ENCODE measurements at places on chromosomes 16 and 17.

DNA sequence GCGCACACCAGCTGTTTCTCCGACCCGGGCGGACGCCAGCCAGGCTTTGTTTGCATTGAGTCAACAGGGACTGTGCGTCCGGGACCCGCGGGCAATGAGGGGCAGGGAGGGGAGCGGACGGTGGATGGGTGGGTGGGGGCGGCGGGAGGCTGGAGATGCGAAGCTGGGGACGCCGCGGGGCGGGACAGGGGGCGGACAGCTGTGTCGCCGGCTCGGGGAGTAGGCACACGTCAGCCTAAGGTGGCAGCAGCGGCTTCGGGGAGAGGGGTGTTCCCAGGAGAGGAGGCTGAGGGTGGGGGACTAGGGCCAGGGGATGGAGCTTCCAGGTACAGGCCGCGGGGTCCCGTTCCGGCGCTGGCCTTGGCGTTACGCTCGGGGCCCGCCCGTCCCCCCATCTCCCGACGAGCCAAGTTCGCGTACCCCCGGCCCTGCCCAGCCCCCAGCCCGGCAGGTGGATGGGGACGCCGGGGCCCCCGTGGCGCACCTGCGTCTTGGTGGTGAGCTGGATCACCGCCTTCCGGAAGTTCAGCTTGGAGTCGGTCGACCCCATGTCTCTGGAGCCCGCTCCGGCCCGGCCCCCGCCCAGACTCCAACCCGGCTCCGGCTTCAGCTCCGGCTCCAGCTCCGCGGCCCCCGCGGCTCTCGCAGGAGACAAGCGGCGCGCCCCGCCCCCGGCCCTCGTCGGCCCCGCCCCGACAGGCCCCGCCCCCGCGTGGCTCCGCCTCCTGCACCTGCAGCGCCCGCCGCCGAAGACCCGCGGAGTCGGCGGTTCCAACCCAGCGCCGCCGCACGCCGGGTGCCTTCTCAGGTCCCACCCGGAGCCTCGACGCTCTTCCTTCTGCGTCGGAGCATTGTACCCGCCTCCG lies at the start of gene HID1:
Gene HID1 (minus strand): TSS at position 653 of the 866 bp plus-strand sequence. CDS start 103 bp downstream, at position 550.
- DNase-seq = no peak

GRCh38 chr17:76046064-76046463 lies 19.0 kb upstream of the EVPL start:
- no peak for DNase-seq

- DNase-seq = no peak
These were observed 26.4 kb downstream of the PSME3IP1 start for GRCh38 chr16:57159447-57159846.

DNA sequence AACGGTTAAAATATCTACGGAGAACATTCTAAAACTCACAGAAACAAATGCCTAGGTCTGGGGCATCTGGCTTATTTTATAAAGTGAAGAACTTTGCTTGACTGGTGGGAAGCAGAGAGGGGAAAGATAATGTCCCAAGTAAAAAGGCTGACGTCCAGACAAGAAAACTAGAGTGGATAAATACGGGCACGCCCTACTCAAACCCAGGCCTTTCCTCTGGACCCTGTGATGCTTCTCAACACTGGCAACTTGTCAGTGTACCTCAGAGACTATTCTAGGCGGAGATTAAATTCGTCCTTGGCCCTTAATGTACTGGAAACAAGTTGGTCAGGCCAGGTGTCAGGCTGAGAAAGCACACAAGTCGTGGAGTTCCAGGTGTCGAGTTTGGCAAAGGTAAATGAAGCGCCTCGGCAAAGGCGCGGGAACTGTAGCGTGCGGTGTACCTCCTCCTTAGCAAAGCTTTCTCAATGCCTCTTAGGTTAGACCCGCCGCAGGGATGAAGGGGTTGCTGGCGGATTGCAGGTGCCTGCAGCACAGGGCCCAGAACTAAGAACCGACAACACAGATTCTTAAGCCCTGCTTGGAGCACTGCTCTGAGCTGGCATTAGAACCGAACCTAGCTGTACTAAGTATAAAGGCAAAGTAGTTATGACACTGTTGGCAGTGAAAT lies 668 bp upstream of the UNK start:
- no peak for DNase-seq

DNA sequence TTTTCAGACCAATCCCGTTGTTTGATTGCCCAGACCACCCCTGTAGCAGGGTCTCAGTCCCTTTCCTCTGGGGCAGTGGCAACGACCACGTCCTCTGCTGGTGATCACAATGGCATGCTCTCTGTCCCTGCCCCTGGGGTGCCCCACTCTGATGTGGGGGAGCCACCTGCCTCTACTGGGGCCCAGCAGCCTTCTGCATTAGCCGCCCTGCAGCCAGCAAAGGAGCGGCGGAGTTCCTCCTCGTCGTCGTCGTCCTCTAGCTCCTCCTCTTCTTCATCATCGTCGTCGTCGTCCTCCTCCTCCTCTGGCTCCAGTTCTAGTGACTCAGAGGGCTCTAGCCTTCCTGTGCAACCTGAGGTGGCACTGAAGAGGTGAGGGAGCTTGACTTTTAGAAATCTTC lies 9.2 kb downstream of the ELOB start:
- no peak for DNase-seq

DNA sequence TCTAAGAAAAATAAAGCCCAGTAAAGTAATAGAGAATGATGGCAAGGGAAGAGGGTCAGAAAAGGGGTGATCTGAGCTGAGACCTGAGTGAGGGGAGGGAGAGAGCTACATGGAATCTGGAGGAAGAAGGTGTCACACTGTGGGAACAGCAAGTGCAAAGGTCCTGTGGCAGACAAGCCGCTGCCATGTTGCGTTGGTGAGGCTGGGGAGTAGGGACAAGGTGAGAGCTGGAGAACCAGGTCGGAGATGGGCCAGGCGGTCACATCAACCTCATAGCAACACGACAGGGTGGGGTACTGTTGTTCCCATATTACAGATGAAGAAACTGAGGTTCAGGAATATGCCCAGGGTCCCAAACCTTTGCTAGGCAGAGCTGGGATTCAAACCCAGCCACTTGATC lies 16.6 kb upstream of the CALB2 start:
- no peak for DNase-seq

DNA sequence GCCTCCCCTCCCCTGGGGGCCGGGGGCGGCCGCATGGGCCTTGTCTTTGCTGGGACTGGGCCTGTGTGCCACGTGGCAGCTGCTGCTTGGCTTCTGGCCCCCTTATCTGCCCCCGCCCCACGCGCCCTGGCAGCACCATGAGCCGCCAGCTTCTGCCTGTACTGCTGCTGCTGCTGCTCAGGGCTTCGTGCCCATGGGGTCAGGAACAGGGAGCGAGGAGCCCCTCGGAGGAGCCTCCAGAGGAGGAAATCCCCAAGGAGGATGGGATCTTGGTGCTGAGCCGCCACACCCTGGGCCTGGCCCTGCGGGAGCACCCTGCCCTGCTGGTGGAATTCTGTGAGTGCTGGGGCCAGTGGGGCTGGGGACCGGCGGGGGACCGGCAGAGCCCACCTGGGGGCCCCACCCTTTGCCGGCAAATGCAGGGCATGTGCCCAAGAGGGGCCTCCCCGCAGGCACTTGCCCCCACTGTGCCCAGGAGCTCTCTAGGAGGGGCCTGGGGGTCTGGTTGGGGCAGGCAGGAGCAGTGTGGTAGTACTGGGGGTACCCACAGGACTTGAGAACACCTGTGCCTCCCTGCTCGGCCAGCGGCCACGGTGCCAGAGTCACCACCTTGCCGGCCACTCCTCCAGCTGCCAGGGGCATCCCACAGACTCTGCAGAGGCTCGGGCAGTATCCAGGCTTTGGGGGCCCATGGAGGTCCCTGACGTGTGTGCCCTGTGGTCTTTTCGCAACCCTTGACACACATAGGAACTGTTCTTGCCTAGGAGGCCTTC lies at the start of gene PDIA2:
Gene PDIA2 (plus strand): TSS at position 132 of the 773 bp plus-strand sequence. CDS start 6 bp downstream, at position 138.
- DNase-seq = no peak

GRCh38 chr16:5647051-5647450 lies 549.5 kb upstream of the EEF2KMT start:
- DNase-seq = peak; percentile 23

DNA sequence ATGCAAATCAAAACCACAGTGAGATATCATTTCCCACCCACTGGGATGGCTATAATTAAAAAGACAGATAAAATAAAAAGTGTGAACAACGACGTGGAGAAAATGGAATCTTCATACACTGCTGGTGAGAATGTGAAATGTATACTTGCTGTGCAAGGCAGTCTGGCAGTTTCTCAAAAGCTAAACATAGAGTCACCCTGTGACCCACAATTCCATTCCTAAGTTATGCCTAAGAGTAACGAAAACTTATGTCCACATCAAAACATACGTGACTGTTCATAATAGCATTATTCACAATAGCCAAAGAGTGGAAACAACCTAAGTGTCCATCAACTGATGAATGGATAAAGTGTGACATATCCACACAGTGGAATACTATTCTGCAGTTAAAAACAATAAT lies 38.1 kb upstream of the VPS4A start:
- no peak for DNase-seq

DNA sequence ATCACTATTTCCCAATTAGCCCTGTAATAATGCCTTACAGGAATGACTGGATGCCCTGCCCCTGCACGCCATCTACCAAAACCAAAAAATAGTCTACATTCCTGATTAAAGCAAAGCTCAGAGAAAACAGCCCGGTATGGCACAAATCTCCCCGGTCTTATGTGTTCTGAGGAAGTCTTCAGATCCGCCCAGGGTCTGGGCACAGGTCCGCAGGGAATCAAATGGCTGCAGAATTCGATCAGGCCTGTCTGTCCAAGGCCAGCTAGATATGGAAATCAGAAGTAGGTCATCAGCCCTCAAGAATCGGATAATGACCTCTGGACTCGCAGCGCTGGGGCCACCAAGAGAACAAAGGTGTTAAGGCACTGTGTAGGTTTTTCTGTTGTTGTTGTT lies 171.0 kb downstream of the ZFHX3 start:
- no peak for DNase-seq

DNA sequence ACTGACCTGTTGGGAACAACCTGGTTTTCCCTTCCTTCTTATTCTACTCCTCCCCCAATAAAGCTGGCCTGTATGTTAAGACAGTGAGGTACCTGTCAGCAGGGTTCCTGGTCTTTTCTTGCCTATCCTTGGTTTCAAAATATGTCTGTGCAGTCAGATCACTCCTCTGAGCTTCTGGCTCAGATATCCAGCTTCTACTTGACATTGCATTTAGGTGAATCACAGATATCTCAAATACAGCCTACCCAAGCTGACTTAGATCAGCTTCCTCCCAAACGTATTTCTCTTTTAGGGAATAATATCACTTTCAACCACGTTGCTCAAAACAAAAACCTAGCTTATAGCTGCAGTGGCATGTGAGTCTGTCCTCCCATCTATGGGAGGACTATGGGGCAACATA lies 48.7 kb downstream of the TEX14 start:
- DNase-seq = no peak

- DNase-seq = no peak
These were observed 8.8 kb downstream of the CDC27 start for GRCh38 chr17:47180337-47180736.

DNA sequence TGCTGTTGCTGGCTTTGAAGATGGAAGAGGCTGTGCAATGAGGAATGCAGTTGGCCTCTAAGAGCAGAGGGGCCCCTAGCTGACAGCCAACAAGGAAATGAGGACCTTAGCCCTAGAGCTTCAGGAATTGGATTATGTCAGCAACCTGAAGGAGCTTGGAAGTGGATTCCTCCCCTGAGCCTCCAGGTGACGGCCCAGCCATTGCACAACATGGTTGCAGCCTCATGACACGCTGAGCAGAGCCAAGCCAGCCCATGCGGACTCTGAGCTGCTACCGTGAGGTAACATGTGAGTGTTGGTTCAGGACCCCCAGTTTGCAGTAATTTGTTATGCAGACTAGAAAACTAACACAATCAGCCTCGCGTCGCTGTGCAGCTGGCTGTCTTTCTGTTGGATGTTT lies 20.2 kb downstream of the CCDC42 start:
- DNase-seq = no peak

DNA sequence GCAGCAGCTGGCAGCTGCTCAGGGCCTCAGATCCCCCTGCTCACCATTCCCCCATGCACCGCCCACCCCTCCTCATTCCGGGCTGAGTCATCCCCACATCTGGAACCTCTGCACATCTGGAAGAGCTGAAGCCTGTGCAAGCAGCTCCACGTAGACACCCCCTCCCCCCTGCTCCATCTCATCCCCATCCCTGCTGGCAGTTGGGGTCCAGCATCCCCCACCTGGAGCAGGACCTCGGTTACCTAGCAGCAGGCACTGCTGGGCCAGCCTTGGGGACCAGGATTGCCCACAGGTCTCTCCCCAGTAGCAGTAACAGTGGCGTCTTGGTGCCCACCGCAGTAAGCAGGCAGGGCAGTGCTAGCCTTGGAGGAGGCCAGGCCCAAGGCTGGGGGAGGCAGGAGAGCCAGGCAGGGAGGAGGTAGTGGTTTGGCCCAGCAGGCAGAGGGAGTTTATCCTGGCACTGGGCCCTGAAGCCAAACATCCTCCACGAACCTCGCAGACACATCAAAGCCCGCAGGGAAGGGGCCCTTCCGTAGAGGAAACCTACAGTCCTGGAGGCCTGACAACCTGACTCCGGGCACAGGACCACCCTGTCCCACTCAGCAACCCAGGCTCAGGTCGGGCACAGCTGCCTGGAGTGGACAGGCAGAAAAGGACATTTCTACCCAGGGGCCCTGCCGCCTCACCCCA lies 7.7 kb upstream of the TMEM92 start:
- no peak for DNase-seq

GRCh38 chr16:1913327-1914083 lies 4.7 kb downstream of the HS3ST6 start:
- no peak for DNase-seq

DNA sequence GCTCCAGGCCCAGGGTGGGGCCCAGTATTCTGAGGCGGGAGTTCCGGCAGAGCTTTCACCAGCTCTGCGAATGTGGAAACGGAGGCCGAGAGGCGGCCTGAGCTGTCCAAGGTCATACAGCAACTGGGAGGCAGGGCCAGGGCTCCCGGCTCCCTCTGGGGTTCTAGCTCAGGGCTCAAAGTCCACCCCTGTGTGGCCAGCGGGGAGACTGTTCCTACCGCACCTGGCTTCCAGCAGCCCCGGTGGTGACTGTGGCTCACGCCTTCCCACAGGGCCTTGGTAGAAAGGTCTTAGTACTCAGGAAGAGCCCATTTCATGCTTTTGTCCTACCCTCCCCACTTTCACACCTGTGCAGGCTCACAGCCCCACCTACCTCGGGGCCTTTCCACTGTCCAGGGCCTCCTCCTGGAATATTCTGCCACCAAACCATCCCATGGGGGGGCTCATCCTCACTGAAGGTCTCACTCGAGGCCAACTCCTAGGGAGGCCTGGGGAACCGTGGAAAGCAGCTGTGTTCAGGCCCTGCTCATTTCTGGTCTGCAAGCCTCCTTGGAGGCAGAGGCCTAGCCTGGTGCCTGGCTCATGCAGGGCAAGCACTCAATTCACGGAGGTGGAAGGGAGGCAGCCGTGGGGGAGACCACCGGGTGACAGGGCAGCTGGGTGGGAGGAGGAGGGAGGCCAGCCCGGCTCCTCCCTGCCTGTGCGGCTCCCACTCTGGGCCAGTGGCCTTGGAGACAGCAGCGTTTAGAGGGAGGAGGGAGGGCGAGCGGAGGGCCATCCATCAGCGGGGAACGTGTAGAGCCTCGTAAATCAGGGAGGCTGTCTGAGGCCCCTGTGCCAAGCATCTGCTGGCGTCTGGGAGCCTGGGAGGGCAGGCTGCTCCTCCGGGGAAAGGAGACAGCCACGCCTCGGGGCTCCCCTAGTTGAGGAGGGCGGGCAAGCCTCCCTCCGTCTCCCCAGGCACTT lies 12.7 kb upstream of the DOC2B start:
- DNase-seq = no peak
